ENCODE measurements at places on chromosomes 7 and 10.
A peak's percentile ranks its signal among the peaks of the same experiment; 100 is the strongest.

- H3K4me3 ChIP-seq, result no peak overlapping the region
- H3K27ac ChIP-seq, result no peak overlapping the region
- no peak for DNase-seq
- H3K4me1 ChIP-seq, result no peaks in the 10 kb centered on the region
- no peaks in the 10 kb centered on the region for H3K36me3 ChIP-seq
Observed at GRCh38 chr10:14253079-14253478, 77.6 kb downstream of the FRMD4A start.

DNA sequence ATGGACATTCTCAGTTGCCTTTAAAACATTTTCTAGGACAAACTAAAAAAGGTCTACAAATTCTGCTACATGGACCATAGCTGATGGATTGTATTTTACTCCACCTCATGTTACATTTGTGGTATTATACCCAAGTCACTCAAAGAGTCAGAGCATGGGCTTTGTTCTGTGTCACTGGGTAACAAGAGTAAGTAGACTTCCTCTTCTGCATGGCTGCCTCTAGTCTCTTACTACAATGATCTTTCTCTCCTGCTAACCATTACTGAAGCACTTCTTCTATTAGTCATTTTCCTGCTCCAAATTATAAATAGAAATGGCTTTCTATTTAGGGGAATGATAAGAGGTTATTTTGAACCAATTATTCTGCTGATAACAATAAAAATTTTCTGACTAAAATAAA, 727.4 kb upstream of the NRP1 start:
- H3K27me3 ChIP-seq, result no peaks in the 10 kb centered on the region
- H3K36me3 ChIP-seq, result no peaks in the 10 kb centered on the region
- no peaks in the 10 kb centered on the region for H3K4me1 ChIP-seq

GRCh38 chr7:82534684-82535083, 91.1 kb upstream of the CACNA2D1 start:
- no peaks in the 10 kb centered on the region for H3K27me3 ChIP-seq
- DNase-seq, result no peak
- no peaks in the 10 kb centered on the region for H3K4me1 ChIP-seq
- no peak overlapping the region for H3K27ac ChIP-seq

DNA sequence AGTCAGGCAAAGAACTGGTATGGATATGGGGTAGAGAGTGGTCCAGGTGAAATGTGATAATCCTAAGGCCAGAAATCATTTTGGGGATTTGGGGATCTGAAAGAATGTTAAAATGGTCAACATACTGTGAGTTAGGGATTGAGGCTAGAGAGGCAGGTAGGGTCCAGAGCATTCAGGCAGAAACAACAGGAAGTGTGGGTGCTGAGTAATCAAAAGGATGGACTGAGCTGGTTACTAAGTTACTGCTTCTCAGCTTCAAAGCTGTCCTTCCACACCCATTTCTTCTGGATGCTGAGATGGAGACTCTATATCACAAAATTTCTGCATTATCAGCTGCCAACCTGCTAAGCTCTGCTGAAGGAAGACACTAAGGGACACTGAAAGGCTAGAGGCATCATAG, 30.6 kb upstream of the PRKCQ start:
- H3K36me3 ChIP-seq, result no peaks in the 10 kb centered on the region
- peaks cover 1% of the 10 kb centered on the region for H3K27me3 ChIP-seq
- no peaks in the 10 kb centered on the region for H3K4me1 ChIP-seq
- no peak overlapping the region for H3K4me3 ChIP-seq
- DNase-seq, result no peak
- H3K27ac ChIP-seq, result no peak overlapping the region

DNA sequence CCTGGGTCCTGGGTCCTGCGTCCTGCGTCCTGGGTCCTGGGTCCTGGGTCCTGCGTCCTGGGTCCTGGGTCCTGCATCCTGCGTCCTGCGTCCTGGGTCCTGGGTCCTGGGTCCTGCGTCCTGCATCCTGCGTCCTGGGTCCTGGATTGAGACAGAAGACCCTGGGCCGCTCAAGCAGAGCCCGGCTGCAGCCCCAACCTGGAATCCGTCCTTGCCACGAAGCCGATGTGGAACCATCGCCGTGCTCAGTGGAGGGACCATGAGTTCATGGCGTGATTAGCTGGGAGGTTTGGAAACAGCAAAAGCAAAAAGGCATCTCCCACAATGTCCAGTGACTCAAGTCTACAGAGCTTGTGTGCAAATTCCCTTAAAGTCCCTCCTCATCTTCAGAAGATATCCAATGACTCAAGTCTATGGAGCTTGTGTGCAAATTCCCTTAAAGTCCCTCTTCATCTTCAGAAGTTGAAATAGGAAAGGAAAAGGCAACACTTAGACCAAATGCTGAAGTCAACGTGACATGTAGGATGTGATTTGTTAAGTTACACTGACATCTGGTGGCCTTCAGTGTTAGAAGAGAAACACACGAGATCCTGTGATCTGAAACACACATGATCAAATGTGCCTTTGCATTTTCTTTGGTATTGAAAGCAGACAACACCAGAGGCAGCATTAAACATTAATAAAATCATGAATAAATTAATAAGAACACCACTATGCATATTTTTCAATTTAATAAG, 179.9 kb downstream of the PTPRN2 start:
- no peak overlapping the region for H3K4me3 ChIP-seq
- no peak overlapping the region for H3K27ac ChIP-seq
- no peaks in the 10 kb centered on the region for H3K36me3 ChIP-seq
- no peaks in the 10 kb centered on the region for H3K27me3 ChIP-seq

GRCh38 chr7:1939434-1940401, 269.6 kb downstream of the ELFN1 start:
- H3K36me3 ChIP-seq, result no peaks in the 10 kb centered on the region
- DNase-seq, result peak; percentile 72
- no peaks in the 10 kb centered on the region for H3K4me1 ChIP-seq
- H3K27ac ChIP-seq, result no peak overlapping the region
- H3K4me3 ChIP-seq, result no peak overlapping the region
